ENCODE measurements at places on chromosomes 2 and 18.

- no peak for DNase-seq
Measured at GRCh38 chr2:219864154-219864553, 236.7 kb downstream of the SLC4A3 start.

DNA sequence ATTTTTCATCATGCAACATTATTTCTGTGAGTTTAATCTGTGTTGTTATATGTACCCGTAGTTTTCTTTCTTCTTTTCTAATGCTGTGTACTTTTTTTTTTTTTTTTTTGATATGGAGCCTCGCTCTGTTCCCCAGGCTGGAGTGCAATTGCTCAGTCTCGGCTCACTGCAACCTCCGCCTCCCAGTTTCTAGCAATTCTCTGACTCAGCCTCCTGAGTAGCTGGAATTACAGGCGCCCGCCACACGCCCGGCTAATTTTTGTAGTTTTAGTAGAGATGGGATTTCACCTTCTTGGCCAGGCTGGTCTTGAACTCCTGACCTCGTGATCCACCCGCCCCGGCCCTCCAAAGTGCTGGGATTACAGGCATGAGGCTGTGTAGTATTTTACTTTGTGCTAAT is 155.4 kb downstream of the GALR1 start:
- no peak for DNase-seq

DNA sequence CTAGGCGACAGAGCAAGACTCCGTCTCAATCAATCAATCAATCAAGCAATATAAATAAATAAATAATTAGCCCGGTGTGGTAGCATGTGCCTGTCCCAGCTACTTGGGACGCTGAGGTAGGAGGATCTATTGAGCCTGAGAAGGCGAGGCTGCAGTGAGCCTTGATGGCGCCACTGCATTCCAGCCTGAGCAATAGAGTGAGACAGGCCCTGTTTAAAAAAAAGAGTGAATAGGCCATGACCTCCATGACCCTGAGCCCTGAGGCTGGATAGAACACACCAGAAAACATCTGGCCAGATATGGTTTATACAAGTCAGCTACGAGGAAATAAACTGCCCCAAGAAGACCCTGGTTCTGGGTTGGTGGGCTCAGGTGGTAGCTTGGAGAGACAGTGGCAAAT is 20.4 kb upstream of the SEMA4C start:
- no peak for DNase-seq

- no peak for DNase-seq
Measured at GRCh38 chr2:120210270-120210693, 12.9 kb downstream of the TMEM185B start.
